ENCODE measurements at places on chromosomes 12 and 14. TPM values are rescaled to one million over a fixed set of nuclear protein-coding genes. Genes with fewer than 3 reads are reported as not detected.

Gene USP15
- 46.4 TPM for total RNA-seq

Gene LYZ
- not detected for total RNA-seq

Gene BEST3
- total RNA-seq, result not detected

Gene TMEM119
- total RNA-seq, result 0.32 TPM

Gene KCNH5
- total RNA-seq, result not detected

Gene PGF
- 378 TPM for total RNA-seq

Gene FLRT2
- 3.3 TPM for total RNA-seq

Gene CD4
- total RNA-seq, result not detected

Gene CFAP251
- 0.97 TPM for total RNA-seq

Gene RNU4-1
- total RNA-seq, result under 0.01 TPM

Gene CLEC4D
- not detected for total RNA-seq

Gene GLT8D2
- 2.6 TPM for total RNA-seq

Measured in epithelial cell of umbilical artery (primary cell).